ENCODE measurements at places on chromosomes 6 and 20.

DNA sequence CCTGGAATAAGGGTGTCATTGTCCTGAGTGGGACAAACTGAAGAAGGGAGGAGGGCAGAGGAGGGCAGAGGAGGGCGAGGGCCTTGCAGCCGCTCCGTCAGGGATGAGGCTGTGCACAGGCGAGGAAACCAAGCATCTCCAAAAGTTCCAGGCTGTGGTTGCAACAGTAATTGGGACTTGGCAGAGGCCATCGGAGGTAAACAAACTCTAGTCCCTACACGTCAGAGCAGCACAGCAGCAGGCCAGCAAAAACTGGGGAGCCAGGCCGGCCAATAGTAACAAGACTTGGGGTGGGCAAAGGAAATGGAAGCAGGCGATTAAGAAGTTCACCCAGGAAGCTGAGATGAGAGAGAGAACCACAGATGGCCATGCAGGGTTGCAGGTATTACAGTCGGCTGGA is 142.8 kb downstream of the SMOC2 start:
- no peak for DNase-seq

GRCh38 chr20:21353236-21353635 is 44.1 kb downstream of the NKX2-4 start:
- DNase-seq = no peak

DNA sequence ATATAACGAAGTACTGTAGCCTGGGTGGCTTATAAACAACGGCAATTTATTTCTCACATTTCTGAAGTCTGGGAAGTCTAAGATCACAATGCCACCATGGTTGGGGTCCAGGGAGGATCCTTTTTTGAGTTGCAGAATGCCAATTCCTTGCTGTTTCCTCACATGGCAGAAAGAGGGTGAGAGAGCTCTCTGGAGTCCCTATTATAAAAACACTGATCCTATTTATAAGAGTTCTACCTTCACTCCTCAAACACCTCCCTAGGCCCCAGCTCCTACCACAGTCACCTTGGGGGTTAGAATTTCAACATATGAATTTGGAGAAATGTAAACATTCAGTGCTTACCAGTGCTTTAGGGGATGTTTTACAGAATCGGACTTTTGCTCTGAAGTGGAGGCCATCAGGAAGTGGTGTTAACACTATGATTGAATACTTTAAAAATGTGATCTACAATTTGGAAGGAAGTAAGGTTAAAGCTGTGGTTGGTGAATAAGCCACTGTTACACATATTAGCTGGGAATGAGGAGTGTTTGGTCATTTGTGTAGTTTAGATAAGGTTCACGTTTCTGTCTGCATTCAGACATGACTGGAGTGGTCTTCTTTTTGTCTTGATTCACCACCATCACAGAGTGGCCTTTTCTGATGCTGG is 79.9 kb upstream of the SPTLC3 start:
- DNase-seq = no peak

DNA sequence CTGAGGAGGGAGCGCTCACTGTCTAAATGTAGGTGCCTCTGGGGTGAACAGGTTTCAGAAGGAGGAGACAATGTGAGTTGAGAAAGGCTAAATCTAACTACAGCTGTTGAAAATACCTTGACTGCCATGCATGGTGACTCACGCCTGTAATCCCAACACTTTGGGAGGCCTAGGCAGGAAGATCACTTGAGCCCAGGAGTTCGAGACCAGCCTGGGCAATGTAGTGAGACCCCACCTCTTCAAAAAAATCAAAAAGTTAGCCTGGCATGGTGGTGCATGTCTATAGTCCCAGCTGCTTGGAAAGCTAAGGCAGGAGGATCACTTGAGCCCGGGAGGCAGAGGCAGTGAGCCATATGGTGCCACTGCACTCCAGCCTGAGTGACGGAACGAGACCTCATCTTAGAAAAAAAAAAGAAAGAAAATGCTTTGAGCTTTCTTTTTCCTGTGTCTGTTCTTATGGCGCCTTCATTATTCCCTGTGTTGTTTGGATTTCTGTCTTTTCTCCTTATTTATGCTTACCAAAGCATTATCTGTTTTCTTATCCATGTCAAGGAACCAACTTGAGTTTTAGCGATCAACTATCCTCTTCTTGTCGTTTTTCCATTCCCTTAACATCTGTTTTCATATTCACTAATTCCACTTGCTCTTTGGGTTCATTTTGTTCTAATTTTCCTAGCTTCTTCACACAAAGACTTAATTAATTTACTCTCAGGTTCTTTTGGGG is 8.5 kb downstream of the SLC2A10 start:
- DNase-seq = no peak

GRCh38 chr6:35024551-35025054 is 116.5 kb downstream of the TCP11 start:
- no peak for DNase-seq

GRCh38 chr20:2485661-2486060 is 15.1 kb upstream of the SNRPB start:
- DNase-seq = no peak

GRCh38 chr20:21238818-21239536 is 64.2 kb upstream of the XRN2 start:
- no peak for DNase-seq

DNA sequence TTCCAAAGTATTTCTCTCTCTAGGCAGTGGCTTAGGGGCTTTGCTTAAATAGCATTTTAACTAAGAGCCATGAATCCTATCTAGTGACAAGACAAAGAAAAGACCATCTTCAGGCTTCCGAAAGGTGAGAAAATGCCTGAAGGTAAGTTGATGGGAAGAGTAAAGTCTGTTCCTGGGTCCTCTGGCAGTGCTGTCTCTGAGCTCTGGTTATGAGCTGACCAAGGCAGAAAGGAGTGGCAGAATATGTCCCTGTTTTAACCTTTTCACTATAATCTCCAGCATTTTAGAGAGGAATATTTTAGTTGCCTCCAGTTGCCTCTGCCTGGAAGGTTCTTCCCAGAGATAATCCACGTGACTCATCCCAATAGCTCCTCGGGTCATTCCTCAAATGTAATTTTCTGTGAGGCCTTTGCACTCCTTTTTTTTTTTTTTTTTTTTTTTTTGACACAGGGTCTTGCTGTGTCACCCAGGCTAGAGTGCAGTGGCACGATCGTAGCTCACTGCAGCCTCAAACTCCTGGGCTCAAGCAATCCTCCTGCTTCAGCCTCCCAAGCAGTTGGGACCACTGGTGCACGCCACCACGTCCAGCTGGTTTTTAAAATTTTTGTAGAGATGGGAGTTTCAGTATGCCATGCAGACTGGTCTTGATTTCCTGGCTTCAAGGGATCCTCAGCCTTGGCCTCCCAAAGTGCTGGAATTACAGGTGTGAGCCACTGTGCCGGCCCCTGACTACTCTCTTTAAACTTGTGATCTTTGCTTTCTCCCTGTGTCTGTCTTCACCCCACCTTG is 3.7 kb upstream of the ARMH2 start:
- DNase-seq = no peak

Measured in ovary (tissue), 10 donors.